ENCODE measurements at places on chromosomes 3 and 15.

GRCh38 chr3:40615110-40615915, 90.6 kb downstream of the ZNF621 start:
- H3K27ac ChIP-seq: no peak overlapping the region
- H3K4me3 ChIP-seq: no peak overlapping the region
- H3K4me1 ChIP-seq: peaks cover 2% of the 10 kb centered on the region
- no peak for DNase-seq
- peaks cover 4% of the 10 kb centered on the region for H3K36me3 ChIP-seq

- H3K4me3 ChIP-seq: no peak overlapping the region
- no peak overlapping the region for H3K27ac ChIP-seq
- peaks cover 29% of the 10 kb centered on the region for H3K27me3 ChIP-seq
- no peak for DNase-seq
- no peaks in the 10 kb centered on the region for H3K36me3 ChIP-seq
These were observed 317.6 kb upstream of the CTDSPL start for GRCh38 chr3:37544105-37544504.

DNA sequence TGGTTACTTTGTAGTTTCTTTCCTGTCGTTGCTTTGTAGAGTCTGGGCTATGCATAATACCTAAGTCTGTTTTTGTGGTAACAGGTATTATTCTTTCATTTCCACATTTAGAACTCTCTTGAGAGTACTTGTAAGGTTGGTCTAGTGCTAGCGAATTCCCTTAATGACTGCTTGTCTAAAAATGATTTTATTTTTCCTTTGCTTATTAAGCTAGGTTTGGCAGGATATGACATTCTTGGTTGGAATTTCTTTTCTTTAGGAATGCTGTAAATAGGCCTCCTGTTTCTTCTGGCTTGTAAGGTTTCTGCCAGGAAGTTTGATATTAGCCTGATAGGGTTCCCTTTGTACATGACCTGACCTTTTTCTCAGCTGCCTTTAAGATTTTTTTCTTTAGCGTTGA, 70.1 kb upstream of the SGO1 start:
- H3K36me3 ChIP-seq: peaks cover 2% of the 10 kb centered on the region
- DNase-seq: no peak
- H3K27me3 ChIP-seq: no peaks in the 10 kb centered on the region
- no peak overlapping the region for H3K4me3 ChIP-seq

DNA sequence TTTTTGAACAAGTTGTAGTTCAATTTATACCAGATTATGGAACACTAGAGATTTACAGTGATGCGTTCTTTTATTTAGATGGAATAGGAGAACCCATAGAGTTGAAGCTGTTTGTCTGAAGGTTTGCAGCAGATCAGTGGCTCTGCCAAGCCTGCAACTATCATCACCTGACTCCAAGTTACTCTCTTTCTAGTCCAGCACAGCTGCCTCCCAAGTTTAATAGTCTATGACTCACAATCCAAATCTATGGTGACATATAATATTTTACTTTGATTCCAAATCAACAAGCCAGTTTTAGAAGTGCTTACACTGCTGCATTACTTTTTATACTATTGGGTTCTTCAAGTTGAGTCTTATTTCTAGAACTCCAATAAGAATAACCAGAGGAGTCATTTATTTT, 400.4 kb downstream of the LPP start:
- H3K4me3 ChIP-seq: no peak overlapping the region
- H3K4me1 ChIP-seq: peaks cover 19% of the 10 kb centered on the region
- H3K27me3 ChIP-seq: no peaks in the 10 kb centered on the region
- DNase-seq: no peak
- H3K27ac ChIP-seq: no peak overlapping the region

DNA sequence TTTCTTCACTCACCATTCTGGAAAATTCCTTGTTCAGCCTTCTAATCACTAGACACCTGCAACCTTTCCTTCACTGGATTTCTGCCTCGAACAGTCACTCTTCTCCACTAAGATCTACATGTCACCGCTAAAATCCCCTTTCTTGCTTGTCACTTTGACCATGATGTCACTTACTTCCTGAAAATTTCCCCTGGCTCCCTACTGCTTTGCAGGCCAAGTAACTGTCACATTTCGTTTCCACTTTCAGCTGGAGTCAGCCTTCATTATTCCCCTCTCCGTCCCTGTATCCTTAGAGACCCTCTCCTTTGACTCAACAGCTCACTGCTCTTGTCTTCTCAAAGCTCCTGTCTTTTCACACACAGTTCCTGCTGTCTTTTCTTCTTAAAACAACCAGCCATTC, 15.9 kb downstream of the CHL1 start:
- no peaks in the 10 kb centered on the region for H3K36me3 ChIP-seq
- H3K4me1 ChIP-seq: no peaks in the 10 kb centered on the region
- no peak overlapping the region for H3K27ac ChIP-seq
- no peak for DNase-seq
- no peak overlapping the region for H3K4me3 ChIP-seq
- no peaks in the 10 kb centered on the region for H3K27me3 ChIP-seq

DNA sequence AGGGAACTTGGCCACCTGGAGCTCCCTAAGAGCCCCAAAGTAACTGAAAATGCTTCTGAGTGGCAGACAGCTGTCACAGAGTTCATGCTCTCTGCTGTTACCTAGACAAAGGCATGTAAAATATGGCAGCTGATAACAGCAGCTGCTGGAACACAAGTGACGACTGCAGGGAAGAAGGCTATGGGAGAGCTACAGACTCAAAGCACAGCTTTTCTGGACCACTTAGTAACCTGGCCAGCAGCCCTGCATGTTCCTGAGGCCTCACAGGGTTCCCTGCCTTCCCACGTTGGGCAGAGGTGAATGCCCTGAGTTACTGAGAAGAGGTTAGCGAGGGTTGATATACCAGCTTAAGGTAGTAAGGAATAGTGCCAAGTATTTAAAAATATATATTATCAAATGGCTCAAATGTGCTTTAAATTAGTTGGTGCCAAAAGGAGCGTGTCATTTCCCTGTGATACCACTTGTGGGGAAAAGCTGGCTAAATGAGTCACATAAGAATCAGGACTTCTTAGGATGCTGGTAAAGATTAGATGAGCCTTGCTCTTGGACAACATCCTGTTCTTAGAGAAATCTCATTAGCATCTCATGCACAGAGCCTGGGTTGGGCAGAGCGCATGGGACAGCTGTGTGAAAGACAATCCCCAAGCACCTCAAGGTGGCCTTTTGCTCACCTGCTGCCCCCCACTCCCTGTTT, 76.4 kb upstream of the SCN5A start:
- H3K36me3 ChIP-seq: peaks cover 3% of the 10 kb centered on the region
- H3K27ac ChIP-seq: no peak overlapping the region
- peaks cover 2% of the 10 kb centered on the region for H3K4me1 ChIP-seq
- no peak for DNase-seq
- H3K27me3 ChIP-seq: peaks cover 64% of the 10 kb centered on the region

- H3K27ac ChIP-seq: peak overlapping the region; percentile 74
- H3K4me1 ChIP-seq: peaks cover 19% of the 10 kb centered on the region
- H3K4me3 ChIP-seq: no peak overlapping the region
These were observed 20.9 kb downstream of the KBTBD8 start for GRCh38 chr3:67018789-67019526.

DNA sequence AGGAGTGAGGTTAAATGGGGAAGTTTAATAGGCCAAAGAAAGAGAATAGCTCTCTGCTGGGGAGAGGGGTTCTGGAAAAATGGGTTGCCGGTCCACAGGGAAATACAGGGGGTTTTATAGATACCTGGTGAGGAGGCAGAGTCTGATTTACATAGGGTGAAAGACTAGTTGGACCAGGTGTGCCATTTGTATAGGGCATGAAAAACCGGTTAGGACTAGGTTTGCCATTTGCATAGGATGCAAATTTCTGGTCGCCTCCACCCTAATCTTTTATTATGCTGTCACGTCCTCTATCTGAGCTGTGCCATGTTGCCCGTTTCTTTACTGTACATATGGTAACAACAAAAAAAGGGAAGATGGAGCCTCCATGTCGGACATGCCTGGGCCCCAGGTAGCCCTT, 960.1 kb downstream of the FHIT start:
- H3K27ac ChIP-seq: no peak overlapping the region
- no peaks in the 10 kb centered on the region for H3K4me1 ChIP-seq
- H3K36me3 ChIP-seq: no peaks in the 10 kb centered on the region
- H3K27me3 ChIP-seq: no peaks in the 10 kb centered on the region

GRCh38 chr3:149426325-149426724, 48.2 kb upstream of the TM4SF4 start:
- DNase-seq: no peak
- no peaks in the 10 kb centered on the region for H3K36me3 ChIP-seq
- no peak overlapping the region for H3K4me3 ChIP-seq
- H3K4me1 ChIP-seq: no peaks in the 10 kb centered on the region
- no peak overlapping the region for H3K27ac ChIP-seq

DNA sequence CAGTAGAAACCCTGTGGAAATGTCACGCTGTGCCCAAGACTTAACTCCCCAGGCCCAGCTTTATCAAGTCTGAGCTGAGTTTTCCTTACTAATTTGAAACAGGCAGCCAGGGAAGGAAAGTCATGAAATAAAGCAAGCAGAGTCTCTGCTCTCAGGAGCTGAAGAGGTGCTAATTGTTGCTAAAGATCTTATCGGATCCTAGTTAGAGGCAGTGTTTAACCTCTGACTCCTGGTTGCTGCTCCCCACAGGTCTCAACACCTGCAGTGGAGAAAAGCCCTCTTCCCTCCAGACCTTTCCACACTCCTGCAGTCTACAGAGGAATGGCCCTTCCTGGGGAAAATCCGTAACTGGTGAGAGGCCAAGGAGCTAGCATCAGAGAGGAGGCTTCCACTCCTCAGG, 628.2 kb downstream of the NTRK3 start:
- H3K4me3 ChIP-seq: no peak overlapping the region
- H3K4me1 ChIP-seq: no peaks in the 10 kb centered on the region
- no peak for DNase-seq
- H3K36me3 ChIP-seq: no peaks in the 10 kb centered on the region

GRCh38 chr15:69979783-69980182, 117.9 kb downstream of the TLE3 start:
- DNase-seq: no peak
- H3K36me3 ChIP-seq: no peaks in the 10 kb centered on the region
- no peak overlapping the region for H3K4me3 ChIP-seq
- peaks cover 44% of the 10 kb centered on the region for H3K27me3 ChIP-seq
- no peak overlapping the region for H3K27ac ChIP-seq

DNA sequence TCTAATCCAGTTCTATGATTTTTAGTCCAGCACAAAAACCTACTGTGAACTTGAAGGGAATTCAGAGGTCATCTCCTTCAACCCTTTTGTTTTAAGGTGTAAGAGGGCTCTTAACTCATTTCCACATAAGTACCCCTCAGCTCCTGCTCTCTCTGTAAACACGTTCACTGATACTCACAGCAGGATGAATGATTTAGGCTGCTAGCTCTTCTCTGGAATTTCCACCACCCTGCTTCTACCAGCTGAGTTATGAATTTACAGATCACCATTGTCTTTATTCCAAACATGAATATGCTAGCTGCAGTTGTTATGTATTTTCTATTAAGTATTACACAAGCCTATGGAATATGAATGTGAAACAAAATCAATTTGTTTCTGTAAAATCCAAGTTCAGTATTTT, 101.3 kb upstream of the NANOGP8 start:
- no peaks in the 10 kb centered on the region for H3K36me3 ChIP-seq
- no peaks in the 10 kb centered on the region for H3K4me1 ChIP-seq
- H3K27me3 ChIP-seq: no peaks in the 10 kb centered on the region
- no peak overlapping the region for H3K4me3 ChIP-seq
- no peak overlapping the region for H3K27ac ChIP-seq
- no peak for DNase-seq

- DNase-seq: no peak
- peaks cover 6% of the 10 kb centered on the region for H3K4me1 ChIP-seq
- no peak within 1 kb of the TSS for H3K27ac ChIP-seq
These were observed at the start of gene MME for GRCh38 chr3:155079746-155080487. TSS of gene MME (plus strand) at chr3:155080319. CDS start at chr3:155084168, 3,849 bp downstream.

DNA sequence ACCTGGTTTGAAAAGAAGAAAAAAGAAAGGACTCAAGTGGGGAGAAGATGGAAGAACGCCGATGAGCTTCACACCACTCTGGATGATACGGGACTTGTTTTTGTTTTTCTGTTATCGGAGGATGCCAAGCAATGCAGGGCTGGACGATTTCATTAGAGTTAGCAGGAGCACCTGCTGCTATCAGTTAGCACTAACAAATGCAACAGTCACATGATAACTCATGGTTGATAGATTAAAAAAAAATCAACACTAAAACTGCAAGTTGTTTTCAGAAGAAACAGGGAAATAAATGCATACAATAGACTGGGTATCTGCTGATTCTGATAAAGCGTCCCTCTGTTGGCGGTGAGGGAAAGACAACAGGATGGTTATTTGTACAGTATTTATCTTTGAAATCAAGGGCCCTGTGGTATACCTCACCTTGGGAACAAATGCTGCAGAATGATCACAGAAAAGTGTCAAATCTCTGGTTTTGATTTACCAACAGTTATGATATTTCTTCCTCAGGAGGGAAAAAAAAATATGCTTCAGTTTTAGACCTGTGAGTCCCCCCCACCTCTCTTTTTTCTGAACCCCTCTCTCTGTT, 575.1 kb downstream of the FOXP1 start:
- H3K4me1 ChIP-seq: peaks cover 31% of the 10 kb centered on the region
- no peak for DNase-seq
- H3K27ac ChIP-seq: peak overlapping the region; percentile 96
- peak overlapping the region; percentile 36 for H3K4me3 ChIP-seq
- no peaks in the 10 kb centered on the region for H3K27me3 ChIP-seq
- peaks cover under 1% of the 10 kb centered on the region for H3K36me3 ChIP-seq

DNA sequence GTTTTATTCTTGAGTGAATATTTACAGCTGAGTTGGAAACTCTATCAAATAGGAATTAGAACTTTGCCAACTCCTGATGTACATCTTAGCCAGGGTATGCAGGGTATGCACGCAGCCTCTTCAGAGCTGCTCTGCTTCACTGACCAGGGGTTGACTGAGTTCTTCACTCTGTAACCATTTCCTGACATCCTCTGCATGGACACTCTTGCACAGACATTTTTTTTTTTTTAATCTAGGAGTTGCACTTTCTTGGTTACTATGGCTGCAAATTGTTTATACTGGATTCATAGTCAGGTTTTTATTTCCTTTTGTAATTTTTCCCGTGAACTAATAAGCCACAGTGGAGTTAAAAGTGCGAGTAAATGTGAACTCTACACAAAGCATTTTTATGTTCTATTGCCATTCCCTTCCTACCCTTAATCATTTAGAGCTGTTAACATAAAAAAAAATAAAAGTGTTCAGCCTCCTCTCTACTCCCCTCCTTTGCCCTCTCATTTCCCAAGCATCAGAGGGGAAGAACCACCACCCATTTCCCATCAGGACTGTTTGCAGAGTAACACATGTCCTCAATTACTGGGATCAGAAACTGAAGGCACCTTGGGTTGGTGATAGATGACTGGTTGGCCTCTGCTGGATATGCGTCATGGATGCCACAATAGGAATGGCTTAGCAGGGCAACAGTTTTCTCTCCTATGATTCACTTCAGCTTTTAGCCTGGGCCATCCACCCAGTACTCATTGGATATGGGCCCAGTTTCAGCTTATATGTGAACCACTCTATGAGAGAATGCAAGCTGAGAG, 54.0 kb downstream of the DUT start:
- H3K4me3 ChIP-seq: no peak overlapping the region
- no peak for DNase-seq
- H3K4me1 ChIP-seq: no peaks in the 10 kb centered on the region
- no peaks in the 10 kb centered on the region for H3K36me3 ChIP-seq
- H3K27ac ChIP-seq: no peak overlapping the region

GRCh38 chr15:78618490-78618934, 2.3 kb downstream of the CHRNA3 start:
- peaks cover 5% of the 10 kb centered on the region for H3K4me1 ChIP-seq
- peak; percentile 63 for DNase-seq
- peaks cover 54% of the 10 kb centered on the region for H3K27me3 ChIP-seq
- peaks cover 4% of the 10 kb centered on the region for H3K36me3 ChIP-seq
- H3K27ac ChIP-seq: no peak overlapping the region
- H3K4me3 ChIP-seq: no peak overlapping the region

All from T-helper 17 cell (primary cell).